NCI-H146 (cell line): ENCODE measurements at places on chromosomes 7 and 10.

- DNase-seq, result no peak
Observed at GRCh38 chr10:110335314-110336064, 30.8 kb upstream of the SMNDC1 start.

DNA sequence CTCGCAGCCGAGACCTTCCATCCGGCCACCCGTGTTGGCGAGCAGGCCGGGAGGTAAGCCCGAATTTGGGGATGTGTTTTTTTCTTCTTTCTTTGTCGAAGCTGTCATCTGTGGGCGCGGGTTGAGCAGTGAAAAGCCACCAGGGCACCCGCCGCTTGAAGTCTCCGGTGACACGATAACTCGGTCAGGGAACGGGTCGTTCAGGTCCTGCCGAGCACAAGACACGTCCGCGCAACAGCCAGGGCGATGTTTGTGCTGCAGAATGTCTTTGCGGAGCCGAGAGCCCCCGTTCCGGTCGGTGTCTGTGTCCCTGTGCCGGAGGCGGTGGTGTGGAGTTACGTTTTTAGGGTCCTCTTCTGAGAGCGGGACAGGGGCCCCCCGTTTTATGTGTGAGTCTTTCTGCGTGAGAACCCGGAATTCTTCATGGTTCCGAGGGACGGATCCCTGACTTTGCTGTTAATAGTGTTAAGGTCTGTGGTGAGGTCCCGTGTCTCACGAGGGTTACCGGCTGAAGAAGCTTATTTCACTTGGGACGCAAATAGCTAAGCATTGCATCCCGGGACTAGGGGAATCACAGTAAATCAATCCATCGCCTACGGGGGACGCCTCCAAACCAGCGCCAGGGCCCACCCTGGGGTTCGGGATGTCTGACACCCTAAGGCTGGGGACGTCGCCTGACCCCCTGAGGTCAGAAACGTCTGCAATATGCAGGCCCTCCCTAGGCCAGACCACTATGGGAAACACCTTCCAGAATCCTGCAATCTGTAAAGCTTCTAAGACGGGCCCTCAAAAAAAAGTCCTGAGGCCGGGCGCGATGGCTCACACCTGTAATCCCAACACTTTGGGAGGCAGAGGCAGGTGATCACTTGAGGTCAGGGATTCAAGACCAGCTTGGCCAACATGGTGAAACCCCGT lies 99.5 kb downstream of the ELFN1 start:
- no peak for DNase-seq

DNA sequence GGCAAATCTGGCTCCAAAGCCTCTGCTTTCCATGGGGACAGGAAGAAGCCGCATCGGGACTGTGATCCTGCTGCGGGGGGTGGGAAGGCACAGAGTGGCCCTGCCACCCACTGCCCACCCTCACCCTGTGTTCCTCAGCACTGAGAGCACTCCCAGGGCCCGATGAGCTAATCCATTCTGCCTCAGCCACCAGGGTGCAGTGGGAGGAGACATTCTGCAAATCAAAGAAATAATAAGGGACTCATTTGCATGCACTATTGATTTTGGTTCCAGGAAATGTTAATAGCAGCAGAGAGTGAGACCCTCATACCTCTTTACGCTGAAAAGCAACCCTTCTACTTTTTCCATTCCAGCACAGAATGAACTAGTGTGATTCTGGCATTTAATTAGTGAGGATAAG lies 572.8 kb downstream of the INHBA start:
- DNase-seq, result no peak

DNA sequence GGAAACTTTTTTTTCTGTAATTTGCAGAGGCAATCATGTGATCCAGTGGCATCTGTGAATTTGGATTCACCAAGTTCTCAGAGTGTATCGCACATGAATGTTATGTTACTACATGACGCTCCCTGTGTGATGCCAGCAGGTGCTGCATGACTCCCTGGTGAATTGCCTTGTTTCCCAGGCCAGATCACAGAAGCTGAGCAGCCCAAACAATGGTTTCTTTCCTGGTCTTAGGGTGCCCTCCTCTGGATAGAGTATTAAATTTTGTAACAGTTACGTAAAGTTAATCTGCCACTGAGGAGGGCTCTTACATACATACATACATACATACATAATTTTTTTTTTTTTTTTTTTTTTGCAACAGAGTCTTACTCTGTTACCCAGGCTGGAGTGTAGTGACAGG lies 3.6 kb downstream of the ZSCAN21 start:
- DNase-seq, result peak; percentile 70

GRCh38 chr10:76382381-76382851 lies 951.0 kb downstream of the LRMDA start:
- DNase-seq, result no peak

- no peak for DNase-seq
Observed at GRCh38 chr10:43775384-43775783, 126.7 kb upstream of the ZNF32 start.

DNA sequence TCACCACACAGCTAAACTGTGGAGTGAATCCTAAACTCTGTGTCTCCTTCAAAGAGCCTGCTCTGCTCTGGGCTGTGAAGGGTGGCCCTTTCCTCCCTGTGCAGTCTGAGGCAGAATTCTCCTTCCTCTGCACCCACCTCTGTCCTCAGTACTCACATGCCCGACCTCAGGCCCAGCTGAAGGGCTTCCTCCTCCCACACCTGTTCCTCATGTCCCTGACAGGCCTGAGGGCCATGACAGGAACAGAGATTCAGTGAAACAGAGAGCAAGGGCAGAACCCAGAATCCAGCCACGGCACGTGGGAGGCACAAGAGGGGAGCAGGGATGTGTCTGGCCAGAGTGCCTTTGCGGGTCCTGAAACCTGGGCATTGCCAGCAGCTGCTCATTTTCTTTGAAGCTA lies 13.9 kb downstream of the CREB3L2 start:
- DNase-seq, result peak; percentile 32

- no peak for DNase-seq
Observed at GRCh38 chr7:19575909-19576557, 132.8 kb downstream of the POLR1F start.

DNA sequence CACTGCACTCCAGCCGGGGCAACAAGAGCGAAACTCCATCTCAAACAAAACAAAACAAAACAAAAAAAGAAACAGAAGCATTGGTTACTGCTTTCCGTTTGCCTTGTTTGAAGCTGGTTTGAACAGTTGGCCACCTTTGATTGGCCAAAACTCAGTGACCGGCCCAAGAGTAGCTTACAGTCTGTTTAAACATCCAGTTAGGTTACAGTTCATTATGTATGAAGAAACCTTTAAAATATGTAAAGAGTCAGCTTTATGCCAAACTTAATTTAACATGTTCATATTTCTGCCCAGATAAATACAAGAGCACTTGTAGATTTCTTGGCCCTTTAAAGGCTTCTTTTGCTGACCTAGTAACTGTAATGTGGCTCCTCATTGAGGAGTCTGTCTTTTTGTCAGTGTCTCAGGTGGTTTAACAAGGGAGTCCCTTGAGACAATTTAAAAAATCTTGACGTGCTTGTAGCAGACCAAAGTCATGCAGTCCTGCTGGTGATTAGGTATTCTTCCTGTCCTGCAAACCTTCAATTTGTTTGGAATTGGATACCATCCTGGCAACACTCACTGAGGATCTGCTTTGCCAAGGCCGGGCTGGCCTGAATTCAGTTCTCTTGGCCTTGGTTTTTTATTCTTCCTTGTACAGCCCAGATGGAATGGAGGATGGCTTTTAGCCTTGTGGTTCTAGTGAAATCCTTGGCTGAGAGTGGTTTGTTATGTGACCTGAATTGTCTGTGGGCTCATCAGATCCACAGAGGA lies 128.9 kb downstream of the PLXDC2 start:
- DNase-seq, result no peak

GRCh38 chr7:157769086-157769485 lies 432.3 kb downstream of the DNAJB6 start:
- peak; percentile 71 for DNase-seq

DNA sequence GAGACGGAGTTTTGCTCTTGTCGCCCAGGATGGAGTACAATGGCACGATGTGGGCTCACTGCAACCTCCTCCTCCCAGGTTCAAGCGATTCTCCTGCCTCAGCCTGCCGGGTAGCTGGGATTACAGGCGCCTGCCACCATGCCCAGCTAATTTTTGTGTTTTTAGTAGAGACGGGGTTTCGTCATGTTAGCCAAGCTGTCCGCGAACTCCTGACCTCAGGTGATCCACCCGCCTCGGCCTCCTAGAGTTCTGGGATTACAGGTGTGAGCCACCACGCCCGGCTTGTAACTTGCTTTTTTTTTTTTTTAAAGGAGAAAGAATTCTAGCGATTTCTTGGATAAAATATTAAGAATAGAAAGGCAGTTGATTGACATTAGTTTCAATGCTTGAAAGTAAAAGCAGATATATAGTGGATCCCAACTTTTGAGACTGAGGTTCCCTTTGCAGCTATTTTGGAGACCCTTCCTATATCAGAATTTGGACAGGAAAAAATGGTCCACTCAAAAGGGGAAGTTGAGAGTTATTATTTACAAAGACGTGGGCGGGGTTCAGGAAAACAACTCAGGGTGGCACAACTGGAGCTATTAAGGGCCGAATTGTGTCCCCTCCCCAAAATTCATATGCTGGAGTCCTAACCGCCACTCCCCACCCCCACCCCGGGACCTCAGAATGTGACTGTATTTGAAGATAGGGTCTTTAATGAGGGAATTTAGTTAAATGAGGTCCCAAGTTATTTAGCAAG lies 1.3 kb upstream of the ERCC6 start:
- DNase-seq, result no peak

- DNase-seq, result no peak
Observed at GRCh38 chr7:99365318-99366141, 9.0 kb upstream of the ARPC1B start.

GRCh38 chr10:84356928-84357327 lies 28.5 kb downstream of the CCSER2 start:
- DNase-seq, result no peak

DNA sequence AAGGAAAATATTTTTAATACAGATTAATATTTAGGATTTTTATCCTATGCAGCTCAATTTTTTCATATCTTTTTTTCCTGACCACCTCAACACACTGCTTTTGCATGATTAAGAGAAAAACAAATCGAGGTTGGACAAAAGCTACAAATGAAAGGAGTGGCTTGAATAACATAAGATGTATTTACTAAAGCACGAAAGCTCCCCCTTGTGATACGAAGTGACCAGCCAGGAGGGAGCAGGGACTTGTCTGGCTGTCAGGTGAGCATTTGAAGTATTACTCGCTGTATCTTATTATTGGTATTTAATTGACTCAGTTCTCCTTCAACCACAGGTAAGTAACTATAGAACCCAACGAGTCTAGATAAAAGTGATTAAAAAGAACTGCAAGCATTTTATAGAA lies 265.2 kb upstream of the PHF14 start:
- peak; percentile 78 for DNase-seq

- no peak for DNase-seq
Observed at GRCh38 chr7:137402536-137403352, 59.2 kb upstream of the PTN start.

DNA sequence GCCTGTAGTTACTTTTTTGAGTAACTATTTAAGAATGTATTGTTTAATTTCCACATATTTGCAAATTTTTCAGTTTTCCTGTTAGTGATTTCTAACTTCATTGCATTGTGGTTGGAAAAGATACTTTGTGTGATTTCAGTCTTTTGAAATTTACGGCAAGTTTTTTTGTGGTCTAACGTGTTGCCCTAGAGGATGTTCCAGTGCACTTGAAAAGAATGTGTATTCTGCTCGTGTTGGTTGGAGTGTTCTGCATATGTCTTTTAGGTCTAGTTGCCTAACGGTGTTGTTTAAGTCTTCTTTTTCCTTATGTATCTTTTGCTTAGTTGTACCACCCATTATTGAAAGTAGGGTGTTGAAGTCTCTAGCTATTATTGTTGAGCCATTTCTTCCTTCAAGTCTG lies 59.7 kb downstream of the LCOR start:
- DNase-seq, result no peak

DNA sequence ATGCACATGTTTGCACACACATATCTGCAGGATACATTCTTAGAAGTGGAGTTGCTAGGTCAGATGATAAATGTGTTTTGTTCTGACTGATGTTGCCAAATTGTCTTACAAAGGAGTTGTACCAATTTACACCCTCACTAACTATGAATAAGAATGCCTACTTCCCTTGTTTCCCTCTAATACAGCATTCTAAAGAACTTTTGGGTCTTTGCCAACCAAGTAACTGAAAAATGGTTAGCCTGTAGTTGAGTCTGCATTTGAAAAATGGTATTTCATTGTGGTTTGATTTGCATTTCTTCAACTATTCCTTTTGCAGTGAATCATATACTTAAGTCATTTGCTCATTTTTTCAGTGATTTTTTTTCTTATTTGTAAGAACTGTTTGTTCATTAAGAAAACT lies 48.4 kb downstream of the TMEM26 start:
- DNase-seq, result no peak

- no peak for DNase-seq
Observed at GRCh38 chr7:5005066-5005465, 40.6 kb upstream of the RBAK start.

DNA sequence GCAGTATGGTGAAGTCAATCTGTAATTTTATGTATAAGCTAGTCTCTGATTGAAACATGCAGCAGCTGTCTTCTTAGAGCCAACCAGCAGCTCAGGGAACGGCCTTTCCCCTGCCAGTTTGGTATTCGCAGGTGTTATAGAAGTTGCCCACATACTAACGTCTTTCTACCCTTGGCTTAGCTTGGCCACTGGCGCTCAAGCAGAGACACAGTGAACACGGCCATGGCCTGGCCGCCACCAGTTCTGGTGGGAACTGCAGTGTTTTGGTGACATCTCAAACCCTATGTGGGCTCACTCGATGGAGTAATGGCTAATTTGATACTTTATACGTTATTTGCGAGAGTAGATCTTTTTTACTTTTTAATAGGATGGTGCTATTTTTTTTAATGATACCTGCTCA lies 17.1 kb downstream of the EIF4H start:
- DNase-seq, result no peak

DNA sequence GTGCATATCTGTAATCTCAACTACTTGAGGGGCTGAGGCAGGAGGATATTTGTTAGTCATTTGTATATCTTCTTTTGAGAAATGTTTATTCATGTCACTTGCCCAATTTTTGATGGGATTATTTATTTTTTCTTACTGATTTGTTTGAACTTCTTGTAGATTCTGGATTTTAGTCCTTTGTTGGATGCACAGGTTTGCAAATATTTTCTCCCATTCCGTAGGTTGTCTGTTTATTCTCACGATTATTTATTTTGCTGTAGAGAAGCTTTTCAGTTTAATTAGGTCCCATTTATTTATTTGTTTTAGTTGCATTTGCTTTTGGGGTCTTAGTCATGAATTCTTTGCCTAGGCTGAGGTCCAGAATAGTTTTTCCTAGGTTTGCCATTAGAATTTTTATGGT lies 44.1 kb upstream of the OSBPL3 start:
- no peak for DNase-seq

DNA sequence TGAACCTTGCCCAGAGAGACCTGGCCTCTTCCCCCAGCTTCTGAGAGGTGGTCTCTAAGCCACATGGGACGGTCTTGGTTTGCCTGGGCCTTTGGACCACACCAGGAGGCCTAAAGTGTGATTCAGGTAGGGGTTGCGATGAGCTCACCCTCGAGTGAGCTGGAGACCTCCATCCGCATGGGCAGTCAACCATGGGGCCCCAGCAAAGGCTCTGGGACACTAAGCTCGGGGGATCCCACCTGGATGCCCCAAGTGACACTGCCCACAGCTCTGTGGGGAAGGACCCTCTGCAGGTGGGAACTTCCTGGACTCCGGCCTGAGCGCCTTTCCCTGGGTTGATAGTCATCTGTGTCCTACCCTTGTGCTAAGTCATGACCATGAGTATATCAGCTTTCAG lies 57.1 kb upstream of the FAM20C start:
- no peak for DNase-seq

GRCh38 chr10:131774681-131775085 lies 126.1 kb upstream of the PPP2R2D start:
- no peak for DNase-seq
